ENCODE measurements at places on chromosomes 7 and 10.

DNA sequence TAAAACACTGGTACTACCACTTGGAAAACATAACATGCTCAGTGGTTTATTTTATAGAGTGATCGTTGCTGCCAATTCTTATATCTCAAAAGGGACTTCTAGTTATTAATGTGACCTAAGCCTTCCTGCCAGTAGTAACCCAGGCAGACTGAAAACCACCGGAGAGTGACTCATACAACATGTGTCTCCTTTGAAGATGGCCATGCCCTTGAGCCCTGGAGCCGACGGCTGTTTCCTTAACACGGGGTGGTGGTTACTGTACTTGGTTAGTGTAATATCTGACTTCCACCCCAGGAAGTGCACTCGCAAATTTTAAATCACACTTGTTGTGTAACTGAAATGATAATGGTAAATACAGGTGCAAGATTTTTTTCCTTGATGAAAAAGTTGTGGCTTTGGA is 30.5 kb downstream of the JAKMIP3 start:
- no peak for DNase-seq

GRCh38 chr10:49364747-49365146 is 31.1 kb downstream of the DRGX start:
- no peak for DNase-seq

DNA sequence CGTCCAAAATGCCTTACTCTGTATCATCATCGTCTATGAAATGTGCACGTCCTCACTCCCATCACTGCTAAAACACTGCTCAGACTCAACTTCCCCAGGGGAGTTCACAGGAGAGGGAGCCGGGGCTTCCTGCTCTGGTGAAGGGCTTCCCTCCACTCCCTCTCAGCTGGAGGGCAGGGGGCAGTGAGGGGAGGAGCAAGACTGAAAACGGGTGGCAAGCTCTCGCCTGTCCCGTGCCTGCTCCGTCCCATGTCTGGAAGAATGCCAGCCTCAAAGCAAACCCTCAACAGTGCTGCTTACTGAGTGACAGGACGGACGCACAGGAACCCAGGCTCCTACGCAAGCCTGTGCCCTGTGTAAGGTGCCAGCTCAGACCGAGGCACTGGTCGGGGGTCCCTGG is 25.1 kb downstream of the PRKAG2 start:
- no peak for DNase-seq

DNA sequence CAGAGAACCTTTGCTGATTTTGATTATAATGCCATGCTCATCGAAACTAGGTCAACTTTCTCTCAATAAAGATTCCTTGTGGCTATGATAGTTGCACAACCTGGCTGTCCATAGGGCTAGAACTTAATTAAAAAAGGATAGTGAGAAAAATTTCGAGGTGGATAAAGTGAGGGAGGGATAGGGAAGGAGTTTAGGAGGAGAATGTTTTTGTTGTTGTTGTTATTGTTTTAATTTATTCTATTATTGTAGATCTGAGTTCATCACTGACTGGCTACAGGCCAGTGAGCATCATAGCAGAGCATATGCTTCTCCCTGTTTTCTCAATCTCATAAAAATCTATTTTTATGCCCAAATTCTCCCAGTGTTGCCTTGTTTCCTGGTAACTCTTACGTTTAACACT is 688.7 kb upstream of the GRM3 start:
- DNase-seq, result no peak

DNA sequence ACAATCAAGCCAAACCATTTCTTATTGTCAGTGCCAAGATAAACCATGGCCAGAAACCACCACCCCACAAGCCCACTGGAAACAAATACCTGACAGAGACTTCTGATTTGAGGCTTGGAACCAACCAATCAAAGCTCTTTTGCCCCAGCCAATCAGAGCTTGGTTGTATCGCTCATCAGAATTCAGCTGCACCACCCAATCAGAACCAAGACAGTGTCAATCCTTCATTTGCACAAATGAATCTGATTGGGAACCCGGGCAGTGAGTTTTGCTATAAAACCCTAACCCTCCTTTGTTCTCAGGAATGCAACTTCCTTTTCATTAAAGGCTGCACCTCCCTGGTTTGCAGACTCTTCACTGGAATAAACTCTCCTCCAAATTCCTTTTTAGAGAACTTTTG is 87.4 kb downstream of the ELAPOR2 start:
- no peak for DNase-seq
